Spinal cord (tissue), 10 donors: ENCODE measurements at places on chromosomes 13 and 19. TPM values are rescaled to one million over a fixed set of nuclear protein-coding genes. Genes with fewer than 3 reads are reported as not detected.

- DNase-seq, result no peak
These were observed at the start of gene CLDND2 for GRCh38 chr19:51368366-51369282. TSS of gene CLDND2 (minus strand) at chr19:51369003. CDS start at chr19:51368577, 426 bp downstream.

The ZNF850 gene
- total RNA-seq, result 6.4 TPM

DNA sequence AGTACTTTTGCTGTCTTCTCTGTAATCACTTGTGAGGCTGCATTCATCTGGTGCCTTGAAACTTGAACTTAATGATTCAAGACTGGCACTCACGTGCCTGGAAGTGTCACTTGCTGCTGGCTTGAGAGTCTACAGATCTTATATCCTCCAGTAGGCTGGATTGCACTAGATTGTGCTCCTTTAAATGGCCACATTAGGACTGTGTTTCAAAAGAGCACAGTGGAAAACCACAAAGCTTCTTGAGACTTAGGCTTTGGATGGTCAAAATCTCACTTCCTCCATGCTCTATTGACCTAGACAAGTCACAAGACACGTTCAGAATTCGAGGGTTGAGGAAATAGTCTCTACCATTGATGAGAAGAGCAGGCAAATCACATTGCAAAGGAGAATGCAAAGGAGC, 1278.8 kb upstream of the MIR17HG start:
- no peak for DNase-seq

GRCh38 chr13:106036870-106037269, 498.6 kb downstream of the EFNB2 start:
- no peak for DNase-seq

DNA sequence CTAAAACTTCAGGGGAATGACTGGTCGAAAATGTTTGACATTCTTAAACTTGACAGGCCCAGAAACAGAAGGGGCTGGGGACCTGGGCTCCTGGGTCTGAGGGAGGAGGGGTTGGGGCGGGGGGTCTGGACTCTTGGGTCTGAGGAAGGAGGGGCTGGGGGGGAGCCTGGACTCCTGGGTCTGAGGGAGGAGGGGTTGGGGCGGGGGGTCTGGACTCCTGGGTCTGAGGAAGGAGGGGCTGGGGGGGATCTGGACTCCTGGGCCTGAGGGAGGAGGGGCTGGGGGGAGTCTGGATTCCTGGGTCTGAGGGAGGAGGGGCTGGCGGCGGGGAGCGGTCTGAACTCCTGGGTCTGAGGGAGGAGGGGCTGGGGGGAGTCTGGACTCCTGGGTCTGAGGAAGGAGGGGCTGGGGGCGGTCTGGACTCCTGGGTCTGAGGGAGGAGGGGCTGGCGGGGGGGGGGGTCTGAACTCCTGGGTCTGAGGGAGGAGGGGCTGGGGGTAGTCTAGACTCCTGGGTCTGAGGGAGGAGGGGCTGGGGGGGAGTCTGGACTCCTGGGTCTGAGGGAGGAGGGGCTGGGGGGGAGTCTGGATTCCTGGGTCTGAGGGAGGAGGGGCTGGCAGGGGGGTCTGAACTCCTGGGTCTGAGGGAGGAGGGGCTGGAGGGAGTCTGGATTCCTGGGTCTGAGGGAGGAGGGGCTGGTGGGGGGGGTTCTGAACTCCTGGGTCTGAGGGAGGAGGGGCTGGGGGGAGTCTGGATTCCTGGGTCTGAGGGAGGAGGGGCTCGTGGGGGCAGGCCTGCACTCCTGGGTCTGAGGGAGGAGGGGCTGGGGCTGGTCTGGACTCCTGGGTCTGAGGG, 5.5 kb upstream of the KLK6 start:
- DNase-seq, result no peak

The MAG gene
- 83.5 TPM for total RNA-seq

DNA sequence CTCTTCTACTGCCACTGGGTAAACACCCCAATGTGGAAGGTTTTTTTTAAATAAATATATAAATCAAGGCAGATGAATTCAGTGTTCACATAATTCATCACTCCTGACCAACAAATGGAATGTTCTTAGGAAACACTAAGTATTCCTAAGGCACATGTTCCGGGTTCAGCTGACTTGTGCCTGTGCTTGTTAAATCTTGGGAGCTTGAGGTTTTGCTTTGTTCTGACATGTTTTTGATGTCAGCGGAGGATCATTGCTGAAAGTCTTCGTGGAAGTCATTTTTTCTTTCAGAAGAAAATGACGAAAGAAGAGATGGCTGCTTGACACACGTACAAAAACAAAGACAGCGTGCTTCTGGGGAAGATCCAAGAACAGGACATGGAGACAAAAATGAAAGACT, 185.8 kb downstream of the MZT1 start:
- DNase-seq, result no peak

- DNase-seq, result no peak
These were observed 85.6 kb downstream of the COL4A2 start for GRCh38 chr13:110392510-110393240.

GRCh38 chr19:5189318-5189607, 151.3 kb downstream of the PTPRS start:
- no peak for DNase-seq

DNA sequence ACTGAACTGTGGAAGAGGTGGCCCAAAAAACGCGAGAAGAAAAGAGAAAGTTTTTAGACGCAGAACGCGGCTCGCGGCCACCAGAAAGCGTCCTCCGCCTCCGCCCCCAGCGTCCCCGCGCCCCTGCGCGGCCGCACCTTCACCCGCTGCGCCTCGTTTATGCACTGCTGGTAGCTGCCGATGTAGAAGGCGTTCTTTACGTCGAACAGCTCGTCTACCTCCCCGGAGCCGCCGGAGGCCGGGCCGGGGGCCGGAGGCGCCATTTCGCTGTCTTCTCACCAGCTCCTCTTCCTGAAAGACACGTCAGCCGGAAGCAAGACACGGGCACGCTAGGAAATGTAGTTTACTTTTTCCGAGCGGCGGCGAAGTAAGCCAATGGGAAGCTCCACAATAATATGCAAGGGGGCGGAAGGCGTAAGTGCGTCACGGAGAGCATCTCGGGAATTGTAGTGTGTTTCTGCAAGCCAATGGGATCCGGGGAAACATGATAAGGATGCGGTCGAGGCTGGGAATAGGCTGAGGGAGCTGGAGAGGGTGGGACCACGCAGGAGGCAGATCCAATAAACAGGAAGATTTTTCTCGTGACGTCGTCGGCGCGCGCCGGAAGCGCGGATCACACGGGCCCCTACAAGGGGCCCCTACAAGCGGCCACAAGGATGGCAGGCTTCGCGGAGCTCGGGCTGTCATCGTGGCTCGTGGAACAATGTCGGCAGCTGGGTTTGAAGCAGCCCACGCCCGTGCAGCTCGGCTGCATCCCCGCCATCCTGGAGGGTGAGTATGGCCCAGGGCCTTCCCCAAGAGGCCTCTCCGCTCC, at the start of the genes COPE and DDX49:
COPE (minus strand) TSS at position 302 of the 814 bp plus-strand sequence; CDS start at position 263, 39 bp downstream.
DDX49 (plus strand) TSS at position 630 of the 814 bp plus-strand sequence; CDS start at position 657, 27 bp downstream.
- DNase-seq, result peak; percentile 98

DNA sequence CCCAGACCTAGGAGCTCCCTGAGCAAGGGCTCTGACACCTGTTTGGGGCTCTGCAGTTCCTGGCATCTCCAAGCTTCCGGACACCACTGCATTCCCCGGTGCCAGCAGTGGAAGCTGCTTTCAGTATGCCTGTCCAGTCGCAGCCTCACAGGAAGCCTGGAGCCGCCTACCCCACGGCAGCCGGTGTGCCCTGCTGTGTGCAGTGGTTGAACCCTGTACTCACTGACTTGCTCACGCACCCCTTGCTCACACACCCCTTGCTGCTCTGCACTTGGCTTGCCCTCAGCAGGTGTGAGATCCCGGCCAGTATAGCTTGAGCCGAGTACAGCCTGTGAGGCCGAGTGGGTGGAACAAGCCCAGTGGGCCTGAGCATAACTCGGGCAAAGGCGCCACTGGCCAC, 70.3 kb downstream of the PIBF1 start:
- DNase-seq, result no peak
